Kidney (tissue), 22 donors: ENCODE measurements at places on chromosomes 16 and 17.

DNA sequence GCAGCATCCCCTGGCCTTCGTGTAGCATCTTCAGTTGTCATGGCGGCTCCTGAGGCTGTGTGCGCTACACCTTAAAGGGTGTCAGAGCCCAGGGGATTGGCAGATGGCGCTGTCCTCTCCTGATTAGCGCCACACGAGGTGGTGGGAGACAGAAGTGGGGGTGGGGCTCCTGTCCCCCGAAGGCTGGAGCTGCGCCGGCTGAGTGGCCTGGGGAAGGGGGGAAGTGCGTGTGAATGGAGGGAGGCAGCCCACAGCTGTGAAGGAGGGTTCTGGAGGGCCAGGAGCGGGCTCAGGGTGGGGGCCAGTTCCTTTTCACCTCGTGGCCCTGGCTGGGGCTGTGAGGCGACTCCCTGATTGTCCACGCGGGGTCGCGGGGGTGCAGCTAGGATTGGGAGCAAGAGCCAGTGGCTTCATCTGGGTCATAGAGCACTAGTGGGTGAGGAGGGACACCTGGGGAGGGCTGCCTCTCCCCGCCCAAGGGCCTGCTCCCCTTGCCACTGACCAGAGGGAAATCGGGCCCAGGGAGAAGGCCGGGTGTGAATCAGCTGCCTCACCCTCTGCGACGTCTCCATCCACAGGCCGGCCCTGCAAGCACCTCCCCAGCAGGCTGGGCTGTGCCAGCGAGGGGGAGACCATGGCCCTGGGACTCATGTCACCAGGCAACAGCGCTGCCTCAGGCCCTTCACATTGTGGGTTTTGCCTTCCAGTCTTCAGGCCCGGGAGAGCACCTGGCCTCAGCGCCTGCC lies 14.1 kb downstream of the BAHCC1 start:
- no peak for DNase-seq

DNA sequence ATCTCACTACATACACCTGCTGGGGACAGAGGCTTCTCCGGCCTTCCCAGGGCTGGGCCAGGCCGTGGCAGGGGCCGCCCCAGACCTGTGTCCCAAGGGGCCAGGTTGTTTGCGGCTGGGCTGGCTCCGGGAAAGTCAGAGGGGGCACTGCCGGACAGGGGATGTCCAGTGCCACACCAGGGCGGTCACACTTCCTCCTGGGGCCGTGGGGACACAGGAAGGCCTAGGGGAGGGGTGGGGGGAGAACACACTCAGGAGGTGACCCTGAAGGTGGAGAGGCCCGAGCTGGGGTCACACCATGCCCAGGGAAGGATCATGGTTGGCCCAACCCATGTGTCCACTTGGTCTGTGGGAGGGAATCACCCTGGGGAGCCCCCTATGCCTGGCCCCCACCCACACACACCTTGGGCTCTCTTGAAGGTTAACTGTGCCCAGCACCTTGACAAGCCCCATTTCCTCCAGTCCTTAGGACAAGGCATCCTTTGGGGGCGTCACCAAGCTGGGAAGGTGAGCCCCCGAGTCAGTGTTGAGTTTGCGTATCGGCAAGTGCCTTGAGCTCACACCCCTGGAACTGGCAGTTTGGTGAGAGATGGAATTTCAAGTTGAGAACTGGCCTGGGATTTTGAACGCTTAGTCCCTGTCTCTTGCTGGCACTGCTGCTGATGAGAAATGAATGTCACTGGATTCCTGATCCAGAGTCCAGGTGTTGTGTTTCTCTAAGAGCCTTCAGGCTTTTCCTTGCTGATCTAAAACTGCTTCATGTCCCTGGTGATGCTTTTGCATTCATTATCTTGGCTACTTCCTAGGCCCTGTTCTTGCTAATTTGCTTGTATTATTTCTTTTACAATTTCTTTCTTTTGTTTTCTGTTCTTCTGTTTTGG lies 7.7 kb upstream of the ACTG1 start:
- DNase-seq = no peak

- peak; percentile 64 for DNase-seq
Observed at GRCh38 chr17:8300627-8301242, 5.5 kb upstream of the SLC25A35 start.

DNA sequence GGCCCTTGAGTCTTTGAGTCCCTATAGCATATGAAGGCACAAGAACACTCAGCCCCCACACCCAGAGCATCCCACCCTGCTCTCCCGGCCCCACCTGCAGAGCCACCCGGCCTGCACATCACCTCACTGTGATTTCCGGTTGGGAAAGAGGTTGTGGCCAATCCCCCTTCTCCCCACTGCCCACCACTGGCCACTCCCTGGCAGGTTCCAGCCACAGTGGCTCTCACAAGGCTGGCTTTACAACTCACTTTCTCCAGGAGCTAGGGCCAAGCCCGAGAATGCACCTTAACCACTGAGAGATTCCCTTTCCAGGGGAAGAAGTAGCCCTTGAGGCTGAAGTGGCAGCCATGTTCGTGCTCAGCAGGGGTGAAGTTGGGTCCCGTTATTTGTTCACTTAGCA lies 123.9 kb downstream of the C16orf78 start:
- no peak for DNase-seq

DNA sequence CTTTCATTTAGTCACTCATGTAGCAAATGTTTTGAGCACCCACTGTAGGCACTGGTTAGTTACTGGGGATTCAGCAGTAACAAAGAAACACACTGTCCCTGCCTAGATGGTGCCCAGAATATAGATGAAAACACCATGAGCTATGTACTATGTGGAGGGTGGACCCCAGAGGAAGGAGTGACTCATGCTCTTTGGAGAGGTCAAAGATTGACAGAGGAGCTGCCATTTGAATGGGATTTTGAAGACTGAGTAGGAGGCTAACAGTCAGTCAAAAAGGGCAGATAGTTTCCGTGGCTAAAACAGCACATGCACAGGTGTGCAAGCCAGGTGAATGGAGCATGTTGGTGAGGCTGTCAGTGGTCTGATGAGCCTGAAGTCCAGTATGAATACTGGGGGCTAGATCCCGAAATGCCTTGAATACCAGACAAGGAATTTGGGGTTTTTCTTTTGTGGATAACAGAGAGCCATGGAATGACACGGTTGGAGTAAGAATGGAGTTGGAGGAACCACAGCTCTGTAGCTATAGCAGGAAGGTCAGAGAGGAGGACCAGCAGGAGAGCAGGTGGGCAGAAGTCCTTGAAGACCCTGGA lies 6.1 kb downstream of the IL21R start:
- no peak for DNase-seq

- DNase-seq = no peak
Observed at GRCh38 chr16:80580109-80580832, 39.5 kb downstream of the DYNLRB2 start.

GRCh38 chr17:57260325-57261083 lies 4.2 kb downstream of the MSI2 start:
- no peak for DNase-seq

DNA sequence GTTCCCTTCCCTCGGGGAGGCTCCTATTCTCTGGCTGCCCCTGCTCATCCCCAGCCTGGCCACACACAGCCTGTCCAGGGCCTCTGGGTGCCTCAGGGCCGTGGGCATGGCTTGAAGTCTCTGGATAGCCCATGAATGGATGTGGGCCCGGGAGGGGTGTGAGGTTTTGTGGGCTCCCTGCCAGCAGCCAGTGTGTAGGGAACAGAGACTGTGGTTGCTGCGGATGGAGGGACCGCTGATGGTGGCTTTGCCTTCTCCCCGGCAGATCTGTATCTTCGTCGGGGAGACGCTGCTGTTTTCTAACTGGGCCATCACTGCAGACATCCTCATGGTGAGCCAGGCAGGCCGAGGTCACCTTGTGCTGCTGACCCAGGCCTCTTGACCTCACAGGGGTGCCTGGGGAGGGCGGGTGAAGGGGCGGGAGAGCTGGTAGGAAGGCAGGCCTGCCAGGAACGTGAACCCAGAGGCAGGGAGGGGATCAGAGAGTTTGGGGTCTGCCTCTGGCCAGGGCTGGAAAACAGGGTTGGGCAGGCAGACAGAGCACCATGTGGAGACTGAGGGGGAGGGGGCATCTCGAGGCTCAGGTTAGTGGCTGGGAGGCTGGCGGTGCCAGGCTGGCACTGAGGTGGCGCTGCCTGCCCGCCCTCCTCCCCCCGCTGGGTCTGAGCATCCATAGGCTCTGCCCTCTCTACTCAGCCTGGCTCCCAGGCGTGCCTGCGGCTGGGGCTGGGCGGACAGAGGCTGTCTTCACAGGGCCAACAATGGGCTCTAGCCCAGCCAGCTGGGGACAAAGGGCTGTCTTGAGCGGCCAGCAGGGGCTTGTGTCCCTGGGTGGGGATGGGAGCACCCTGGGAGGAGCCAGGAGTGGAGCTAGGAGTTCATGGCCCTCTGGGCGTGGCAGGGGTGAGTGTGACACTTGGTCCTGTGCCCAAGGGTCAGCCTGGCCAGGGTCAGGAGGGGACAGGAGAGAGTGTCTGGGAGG lies 21.4 kb downstream of the MYBBP1A start:
- no peak for DNase-seq

DNA sequence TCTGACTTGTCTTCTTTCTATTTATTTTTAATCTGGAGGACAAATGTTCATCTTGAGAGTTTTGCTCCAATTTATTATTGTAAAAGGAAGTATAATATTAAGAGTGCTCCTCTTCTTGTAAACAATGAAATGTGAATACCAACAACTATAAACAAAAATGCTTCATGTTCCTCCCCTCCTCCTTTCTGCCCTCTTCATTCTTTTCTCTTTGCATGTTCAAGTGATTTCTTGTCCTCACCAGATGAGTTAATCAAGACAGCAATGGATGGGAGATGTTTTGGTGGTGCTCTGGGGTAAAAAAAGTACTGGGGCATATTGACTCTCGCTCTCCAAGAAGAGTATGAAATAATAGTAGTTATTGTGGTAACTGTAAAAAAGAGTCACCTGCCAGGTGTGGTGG lies 24.3 kb downstream of the ITGB3 start:
- no peak for DNase-seq

DNA sequence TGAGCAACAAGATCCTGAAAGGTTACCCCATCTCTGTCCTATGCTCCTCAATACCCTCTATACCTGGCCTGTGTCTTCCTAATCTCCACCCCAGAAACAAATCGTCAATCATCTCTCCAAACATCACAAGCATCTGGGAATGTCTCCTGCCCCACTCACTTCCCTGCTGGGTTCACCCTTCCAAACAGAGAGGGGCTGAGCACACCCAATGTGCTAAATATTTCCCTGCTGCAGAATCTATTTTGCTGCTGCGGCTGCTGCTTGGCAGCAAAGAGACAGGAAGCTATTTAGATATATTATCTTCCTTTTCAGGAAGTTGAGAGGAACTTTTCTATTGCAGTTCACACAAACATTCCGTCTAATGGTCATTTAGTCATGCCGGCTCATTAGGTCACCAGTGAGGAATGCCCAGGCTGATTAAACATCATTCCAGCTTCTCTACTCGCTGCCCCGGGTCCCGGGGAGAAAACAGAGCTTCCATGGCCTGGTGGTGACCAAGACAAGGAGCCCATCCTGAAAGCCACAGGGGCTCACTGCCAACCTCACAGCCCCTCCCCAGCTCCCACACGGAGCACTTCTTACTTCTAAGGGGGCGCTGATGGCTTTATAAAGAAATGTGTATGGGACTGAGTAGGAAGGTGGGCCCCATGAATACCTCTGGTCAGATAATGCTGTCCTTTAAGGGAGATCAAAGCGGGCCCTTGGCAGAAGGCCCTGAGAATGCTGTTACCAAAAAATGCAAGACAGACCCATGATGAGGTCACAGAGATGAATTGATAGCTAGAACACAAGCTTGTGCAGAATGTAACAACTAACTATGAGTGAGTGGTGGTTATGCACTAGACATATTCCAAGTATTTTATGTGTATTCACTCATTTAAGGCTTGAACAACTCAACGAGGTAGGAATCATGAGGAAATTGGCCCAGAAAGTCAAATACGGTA lies 218.3 kb downstream of the SOX9 start:
- peak; percentile 84 for DNase-seq

DNA sequence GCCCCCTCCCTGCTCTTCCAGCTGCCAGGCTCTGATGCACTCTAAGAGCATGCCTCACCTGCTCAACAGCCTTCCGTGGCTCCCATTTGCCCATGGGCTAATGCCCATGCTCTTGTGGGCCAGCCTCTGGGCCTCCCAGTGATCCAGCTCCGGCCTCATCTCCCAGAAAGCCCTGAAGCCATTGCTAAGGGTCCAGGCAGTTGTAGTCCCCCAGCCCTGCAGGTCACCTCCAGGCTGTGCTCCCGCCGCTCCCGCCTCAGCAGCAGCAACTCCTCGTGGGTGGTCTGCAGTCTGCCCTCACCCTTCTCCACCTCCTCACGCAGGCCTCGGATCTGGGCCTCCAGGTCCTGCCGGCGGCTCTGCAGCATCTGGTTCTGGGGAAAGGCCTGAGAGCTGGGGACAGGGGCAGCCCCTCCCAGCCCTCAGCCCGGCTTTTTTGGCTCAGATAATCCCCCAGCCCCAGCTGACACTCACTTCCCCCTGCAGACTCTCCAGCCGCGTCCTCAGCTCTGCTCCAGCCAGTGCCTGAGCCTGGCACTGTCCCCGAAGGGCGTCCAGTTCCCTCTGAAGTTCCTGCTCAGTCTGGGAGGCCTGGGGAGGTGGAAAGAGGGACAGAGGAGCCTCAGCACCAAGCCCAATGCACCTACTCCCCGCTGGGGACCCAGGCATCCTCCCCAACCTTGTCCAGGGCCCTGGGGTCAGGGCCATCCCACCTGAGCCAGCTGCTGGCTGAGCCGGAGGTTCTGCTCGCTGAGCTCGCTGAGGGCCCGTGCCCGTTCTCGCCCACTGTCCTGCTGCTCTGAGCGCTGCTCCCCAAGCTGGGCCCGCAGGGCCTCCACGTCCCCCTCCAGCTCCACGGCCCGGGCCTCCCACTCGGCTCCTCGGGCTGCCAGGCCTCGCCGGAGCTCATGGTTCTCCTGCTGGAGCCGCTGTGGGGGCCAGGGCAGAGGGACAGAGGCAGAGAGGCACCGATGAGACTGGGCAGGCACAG lies 6.2 kb downstream of the BICDL2 start:
- DNase-seq = peak; percentile 58

DNA sequence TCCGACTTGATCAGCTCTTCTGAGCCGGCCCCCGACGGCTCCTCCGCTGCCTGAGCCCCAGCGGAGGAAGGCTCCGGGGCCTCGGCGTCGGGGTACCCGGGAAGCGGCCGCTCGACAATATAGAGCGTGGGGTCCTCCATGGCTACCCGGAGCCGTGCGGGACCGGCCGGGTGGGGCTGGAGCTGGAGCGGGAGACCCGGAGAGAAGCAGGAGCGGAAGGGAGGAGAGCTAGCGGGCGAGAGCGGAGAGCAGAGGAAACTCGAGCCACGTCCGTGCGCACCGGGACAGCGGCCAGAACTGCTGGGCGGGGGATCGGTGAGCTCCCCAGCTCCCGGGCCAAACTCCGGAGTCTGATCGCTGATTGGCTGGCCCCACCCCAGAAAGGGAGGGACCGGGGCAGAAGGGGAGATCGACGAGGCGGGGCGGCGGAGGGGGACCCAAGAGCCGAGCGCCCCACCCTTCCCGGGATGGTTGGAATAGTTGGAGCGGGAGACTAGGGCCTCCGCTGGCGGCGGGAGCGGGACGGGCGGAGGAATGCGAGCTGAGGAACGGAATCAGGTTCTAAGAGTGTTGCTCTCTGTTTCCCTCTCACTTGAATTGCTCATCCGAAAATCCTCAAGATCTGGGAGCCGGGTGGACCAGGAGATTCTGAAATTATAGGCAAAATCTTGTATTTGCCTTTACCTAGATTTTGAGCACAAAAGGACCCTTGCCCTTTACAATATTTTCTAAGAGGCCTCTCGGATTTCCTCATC lies at the start of gene CAVIN1:
CAVIN1 (minus strand) TSS at position 299 of the 755 bp plus-strand sequence; CDS start at position 140, 159 bp downstream.
- DNase-seq = peak; percentile 99

- DNase-seq = no peak
Observed at GRCh38 chr17:59342681-59343131, 11.3 kb downstream of the YPEL2 start.
